ENCODE measurements at places on chromosomes 5 and 9. TPM values are rescaled to one million over a fixed set of nuclear protein-coding genes. Genes with fewer than 3 reads are reported as not detected.
A peak's percentile ranks its signal among the peaks of the same experiment; 100 is the strongest.

- DNase-seq: no peak
These were observed 170.4 kb downstream of the ARRDC3 start for GRCh38 chr5:91212714-91213092.

Gene SYNPO
- 11.0 TPM for total RNA-seq

DNA sequence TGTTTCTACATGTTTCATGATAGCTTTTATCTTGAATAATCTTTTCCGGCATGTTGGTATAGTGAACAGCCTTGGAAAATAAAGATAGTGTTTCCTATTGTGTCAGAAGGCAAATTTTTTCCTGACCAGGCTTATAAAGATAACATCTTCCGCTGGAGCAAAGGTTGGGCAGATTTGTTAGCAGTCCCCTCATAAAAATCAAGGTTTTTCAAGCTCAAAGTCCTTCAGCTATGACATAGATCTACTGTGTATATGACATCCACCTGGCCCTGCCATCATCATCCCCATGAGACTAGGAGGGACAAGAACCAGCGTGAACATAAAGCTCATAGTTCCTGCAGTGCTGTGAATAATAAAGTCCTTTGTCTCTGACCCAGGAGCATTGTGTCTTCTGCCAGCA lies 30.4 kb upstream of the OTULINL start:
- DNase-seq: no peak

DNA sequence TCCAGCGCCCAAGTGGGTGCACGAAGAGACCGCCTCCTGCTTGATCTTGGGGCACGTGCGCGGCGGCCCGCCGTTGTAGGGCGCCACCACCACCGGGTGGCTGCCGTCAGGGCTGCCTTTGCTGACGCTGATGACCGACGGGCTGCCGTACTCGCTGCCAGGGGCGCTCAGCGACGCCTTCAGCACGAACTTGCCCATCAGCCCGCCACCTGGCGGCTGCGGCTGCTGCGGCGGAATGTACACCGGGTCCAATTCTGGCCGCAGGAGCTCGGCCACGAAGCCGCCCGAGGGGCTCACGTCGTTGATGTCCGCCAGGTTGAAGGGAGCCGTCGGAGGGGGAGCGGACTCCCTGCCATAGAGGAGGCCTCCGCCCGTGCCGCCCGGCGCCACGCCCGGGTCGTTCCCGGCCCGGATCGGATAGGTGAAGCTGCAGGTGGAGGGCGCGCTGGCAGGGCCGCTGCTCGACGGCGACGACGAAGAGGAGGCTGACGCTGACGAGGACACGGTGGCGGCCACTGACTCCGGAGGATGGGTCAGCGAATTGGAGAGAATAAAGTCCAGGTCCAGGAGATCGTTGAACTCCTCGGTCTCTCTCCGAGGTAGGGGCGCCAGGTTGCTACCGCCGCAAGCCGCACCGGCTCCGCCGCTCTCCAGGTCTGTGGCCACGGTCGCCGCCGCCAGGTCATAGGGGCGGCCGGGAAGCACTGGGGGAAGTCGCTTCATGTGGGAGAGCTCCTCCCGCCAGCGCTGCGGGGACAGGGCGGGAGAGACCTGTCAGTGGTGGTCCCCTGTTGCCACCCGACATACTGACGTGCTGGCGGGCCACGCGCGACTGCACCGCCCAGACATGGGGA lies 1.8 kb downstream of the KLF4 start:
- peak; percentile 82 for DNase-seq

Gene MEGF10
- total RNA-seq: 0.02 TPM

DNA sequence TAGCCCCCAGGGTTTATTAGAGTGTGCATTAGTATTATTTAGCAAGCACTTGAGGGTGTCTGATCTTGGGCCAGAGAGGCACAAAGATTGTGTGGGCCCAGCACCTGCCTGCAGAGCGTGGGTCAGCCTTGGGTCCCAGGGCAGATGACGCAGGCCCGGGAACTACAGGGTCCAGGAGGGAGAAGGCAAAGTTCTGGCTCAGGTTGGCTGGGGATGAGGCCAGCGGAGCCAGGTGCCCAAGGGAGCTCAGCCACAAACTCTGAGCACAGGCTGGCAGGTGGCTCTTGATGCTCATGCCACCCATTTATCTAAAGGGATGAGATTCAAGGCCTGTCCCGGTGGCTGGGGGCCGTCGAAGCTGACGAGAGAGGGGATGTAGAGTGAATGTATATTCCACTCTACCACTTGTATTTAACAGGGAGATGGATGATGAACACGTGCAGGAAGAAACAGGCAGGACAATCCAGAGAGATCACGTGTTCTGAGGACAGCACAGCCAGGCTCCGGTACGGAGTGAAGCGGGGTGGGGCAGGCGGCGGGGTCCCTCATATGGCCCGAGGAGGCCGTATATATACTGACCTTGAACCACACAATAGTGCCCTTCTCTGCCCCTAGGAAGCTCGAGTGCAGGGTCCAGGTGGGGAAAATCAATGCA lies 818 bp upstream of the OBP2A start:
- no peak for DNase-seq

- DNase-seq: no peak
These were observed 500 bp downstream of the URM1 start for GRCh38 chr9:128371630-128372117.

Gene CIZ1
- 51.0 TPM for total RNA-seq

GRCh38 chr5:9505225-9505624 lies 40.6 kb downstream of the SEMA5A start:
- DNase-seq: no peak

DNA sequence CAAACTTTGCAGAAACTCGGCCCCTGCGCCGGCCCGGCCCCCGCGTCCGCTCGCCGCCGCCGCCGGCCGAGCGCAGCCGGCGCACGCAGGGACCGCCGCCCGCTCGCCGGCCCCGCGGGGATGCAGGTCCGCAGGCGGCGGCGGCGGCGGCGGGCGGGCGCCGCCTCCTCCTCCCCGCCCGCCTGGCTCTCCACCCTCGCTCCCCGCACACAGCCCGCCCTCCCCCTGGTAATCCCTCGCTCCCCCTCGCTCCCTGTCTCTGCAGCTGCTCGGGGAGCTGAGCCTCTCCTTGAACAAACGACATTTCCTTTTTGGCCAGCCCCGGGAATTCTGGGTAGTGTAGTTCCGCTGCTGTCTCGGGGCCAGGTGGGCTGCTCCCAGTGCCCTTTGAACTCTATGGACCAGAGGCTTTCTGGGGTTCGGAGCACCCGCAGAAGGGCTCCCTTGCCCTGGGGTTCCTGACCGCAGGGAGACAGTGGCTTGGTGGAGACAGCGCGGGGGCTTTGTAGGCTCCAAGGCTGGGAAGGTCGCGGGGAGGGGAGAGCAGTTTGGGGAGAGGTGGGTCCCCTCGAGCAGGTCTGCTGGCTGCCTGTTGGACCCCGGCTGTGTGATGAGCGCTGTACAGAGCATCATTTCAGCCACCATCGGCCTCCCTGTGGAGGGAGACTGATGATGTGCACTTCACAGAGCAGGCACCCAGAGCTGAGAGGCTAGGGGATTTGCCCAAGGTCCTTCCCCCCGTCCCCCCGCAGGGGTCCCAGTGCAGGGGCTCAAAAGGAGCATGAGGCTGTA lies 1.8 kb upstream of the FAM78A start:
- DNase-seq: peak; percentile 66

DNA sequence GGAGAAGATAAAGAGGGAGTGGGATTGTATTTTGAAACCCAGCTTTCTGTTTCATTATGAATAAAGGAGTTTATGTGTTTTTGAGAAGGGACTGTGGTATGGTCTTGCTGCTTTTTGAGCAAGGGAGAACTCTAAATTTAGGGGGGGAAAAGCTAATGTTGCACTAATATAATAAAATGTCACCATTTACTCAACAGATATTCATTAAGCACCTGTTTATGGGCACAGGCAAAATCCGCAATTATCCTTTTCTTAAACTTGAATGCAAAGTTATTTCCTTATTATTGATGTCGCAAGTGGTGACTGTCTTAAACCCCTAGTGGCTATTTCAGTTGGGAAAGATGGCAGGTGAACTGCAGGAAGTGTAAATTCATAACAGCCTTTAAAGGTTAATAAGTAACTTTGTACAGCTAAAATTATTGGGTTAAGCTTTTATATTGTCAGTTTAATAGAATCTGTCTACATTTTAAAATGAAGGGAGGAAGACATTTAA lies 1.5 kb downstream of the CDC42SE2 start:
- DNase-seq: no peak

Gene ACOT12
- total RNA-seq: not detected

DNA sequence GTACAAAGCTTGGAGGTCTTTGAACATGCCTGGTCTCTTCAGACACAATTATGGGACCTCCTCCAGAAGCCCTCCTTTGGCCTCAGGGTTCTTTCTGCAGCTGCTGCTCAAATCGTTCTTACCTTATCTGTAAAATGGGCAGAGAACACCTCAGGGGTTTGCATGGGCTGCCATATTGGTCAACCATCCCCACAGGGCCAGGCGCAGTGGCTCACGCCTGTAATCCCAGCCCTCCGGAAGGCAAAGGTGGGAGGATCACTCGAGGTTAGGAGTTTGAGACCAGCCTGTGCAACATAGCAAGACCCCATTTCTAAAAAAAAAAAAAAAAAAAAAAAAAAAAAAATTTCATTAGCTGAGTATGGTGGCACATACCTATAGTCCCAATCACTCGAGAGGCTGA lies 29.1 kb upstream of the TCF7 start:
- no peak for DNase-seq

GRCh38 chr5:108649646-108650045 lies 98.1 kb upstream of the FER start:
- no peak for DNase-seq

DNA sequence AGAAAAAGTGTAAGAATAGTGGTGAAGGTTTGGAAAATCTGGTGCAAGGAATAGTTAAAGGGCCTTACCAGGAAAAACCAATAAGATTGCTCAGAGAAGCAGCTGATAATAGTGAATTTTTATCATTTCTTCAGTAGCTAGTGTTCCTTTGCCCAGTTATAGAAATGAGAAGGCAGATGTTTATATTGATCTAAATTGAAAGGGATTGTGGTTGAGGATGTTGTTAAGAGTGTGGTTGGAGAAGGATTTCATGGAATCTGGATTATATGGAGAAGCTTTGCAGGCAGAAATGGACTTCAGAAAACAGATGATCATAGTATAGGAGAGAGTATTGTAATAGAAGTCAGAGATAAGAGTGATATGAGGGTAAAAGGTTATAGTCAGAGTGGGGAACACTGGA lies 102.6 kb downstream of the XRCC4 start:
- DNase-seq: no peak

DNA sequence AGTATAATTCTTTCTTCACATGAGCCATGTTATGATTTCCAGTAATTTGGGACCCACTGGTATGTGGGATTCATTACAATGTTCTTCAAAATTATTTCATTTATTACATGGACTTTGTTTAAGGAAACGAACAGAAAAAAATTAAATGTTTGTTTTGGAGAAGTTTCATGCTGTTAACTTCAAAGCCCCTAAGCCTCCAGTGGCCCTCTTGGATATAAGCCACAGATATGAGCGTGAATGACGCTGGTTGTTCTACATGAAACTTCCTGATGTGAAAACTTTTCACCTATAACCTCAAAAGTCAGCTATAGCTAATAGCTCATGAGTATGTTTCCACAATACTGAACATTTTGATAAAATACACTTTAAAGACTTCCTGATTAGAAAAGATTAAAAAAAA lies 334.2 kb downstream of the PDE4D start:
- DNase-seq: no peak

- DNase-seq: peak; percentile 41
These were observed 66.6 kb downstream of the ZNF474 start for GRCh38 chr5:122195802-122196394.

Gene CCDC192
- not detected for total RNA-seq

Gene PAM
- 80.8 TPM for total RNA-seq

DNA sequence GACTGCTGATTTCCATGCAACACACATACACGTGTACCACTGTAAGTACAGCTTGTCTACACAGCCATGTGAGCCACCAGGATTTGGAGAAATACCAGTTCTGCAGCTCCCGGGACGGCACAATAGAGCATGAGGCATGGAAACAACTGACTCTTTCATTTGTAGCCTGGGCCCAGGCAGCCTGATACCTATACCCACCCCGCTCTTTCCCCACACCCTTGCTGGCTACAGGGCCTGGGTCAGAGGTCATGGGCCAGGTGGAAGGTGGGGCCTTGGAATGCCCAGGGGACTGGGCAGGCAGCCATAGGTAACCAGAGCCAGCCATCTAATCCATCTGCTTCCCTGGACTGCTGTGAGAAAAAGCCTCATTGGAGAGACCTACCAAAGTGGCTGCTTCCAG lies 39.0 kb upstream of the ZSWIM6 start:
- DNase-seq: no peak

- DNase-seq: no peak
These were observed 72.4 kb upstream of the ZNF622 start for GRCh38 chr5:16538006-16538405.

DNA sequence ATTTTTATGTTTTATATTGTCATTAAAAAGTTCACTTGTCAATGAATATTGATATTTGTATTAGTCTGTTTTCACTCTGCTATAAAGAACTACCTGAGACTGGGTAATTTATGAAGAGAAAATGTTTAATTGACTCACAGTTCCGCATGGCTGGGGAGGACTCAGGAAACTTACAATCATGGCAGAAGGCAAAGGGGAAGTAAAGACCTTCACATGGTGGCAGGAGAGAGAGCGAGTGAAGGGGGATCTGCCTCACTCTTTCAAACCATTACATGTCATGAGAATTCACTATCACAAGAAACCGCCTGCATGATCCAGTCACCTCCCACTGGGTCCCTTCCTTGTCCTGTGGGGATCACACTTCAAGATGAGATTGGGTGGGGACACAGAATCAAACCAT lies 27.4 kb downstream of the SRD5A1 start:
- DNase-seq: no peak

Gene TAF1L
- not detected for total RNA-seq

GRCh38 chr5:174305241-174305681 lies 259.8 kb downstream of the NSG2 start:
- DNase-seq: no peak

- no peak for DNase-seq
These were observed 72.5 kb upstream of the DAPK1 start for GRCh38 chr9:87425202-87425601.

DNA sequence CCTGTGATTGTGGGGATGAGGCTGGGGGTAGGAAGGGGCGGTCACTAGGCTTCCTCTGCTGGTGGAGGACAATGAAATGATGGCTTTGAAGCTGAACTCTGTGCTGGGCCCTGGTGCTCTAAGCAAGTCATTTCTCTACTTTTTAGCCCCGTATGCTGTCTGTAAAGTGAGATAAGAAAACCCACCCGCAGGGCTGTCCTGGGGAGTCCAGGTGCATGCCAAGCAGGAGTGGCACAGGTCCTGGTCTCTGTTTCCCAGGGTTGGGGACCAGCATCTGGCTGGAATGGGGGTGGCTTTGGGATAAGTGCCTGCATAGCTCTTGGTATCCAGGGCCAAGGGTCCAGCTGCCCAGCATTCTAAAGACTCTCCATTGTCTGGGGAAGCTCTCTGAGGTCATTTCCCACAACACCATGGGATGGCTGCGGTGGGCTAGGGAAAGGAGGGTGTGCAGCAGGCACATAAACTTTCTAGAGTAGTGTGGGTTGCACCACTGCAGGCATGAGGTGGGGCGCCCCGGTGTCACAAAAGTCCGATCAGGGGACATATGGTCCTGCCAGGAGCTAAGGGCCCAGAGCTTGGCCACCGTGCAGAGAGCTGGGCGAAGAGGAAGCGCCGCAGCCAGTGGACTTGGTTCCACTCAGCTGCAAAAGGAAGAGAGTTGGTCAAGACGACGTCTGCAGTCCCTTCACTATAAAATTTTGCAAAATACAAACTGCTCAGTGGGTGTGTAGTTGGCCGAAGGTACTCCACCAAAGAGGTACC lies 25.6 kb upstream of the GTF3C5 start:
- DNase-seq: no peak

- no peak for DNase-seq
These were observed 545.2 kb downstream of the CSNK1G3 start for GRCh38 chr5:124056991-124057723.

Gene GFRA3
- 0.05 TPM for total RNA-seq

GRCh38 chr5:140182075-140182711 lies 7.2 kb downstream of the CYSTM1 start:
- no peak for DNase-seq

Data from NCI-H460 (cell line).